ENCODE measurements at places on chromosomes 2 and 18.

DNA sequence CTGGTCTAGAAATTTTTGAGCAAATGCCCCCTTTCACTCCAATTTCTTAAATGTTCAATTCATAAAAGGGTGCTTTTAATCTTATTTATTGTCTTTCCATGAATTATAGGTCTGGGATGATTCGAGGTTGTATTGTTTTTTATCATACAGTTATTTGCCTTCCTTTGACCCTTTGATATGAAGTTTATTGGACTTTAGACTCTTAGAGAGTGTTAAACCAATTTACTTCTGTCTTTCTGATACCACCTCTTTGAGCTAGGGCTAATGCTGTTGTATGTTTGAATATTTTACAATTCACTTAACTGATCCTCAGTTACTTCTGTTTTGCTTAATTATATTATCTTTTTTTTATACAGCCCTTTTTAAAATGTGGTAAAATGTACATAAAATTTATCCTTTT is 89.6 kb upstream of the CYP20A1 start:
- no peak for DNase-seq

GRCh38 chr18:22367303-22367702 is 50.4 kb downstream of the CTAGE1 start:
- DNase-seq = no peak

DNA sequence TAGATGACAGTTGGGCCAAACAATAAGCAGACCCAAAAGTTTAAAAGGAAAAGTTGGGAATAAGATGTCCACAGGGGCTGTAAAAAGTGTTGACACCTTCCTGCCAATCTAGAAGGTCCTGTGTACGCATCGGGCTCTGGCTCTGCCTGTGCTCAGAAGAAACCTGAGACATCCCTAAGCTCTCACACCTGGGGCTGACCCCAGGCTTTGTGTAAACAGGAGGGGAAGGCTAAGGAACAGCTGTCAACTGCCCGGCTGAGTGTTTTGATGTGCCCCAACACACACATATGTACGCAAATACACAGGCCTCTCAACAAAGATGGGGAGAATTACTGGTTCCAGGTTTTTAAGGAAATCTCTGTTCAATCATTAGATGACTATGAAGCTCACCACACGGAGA is 59.5 kb downstream of the TMEM131 start:
- DNase-seq = no peak

DNA sequence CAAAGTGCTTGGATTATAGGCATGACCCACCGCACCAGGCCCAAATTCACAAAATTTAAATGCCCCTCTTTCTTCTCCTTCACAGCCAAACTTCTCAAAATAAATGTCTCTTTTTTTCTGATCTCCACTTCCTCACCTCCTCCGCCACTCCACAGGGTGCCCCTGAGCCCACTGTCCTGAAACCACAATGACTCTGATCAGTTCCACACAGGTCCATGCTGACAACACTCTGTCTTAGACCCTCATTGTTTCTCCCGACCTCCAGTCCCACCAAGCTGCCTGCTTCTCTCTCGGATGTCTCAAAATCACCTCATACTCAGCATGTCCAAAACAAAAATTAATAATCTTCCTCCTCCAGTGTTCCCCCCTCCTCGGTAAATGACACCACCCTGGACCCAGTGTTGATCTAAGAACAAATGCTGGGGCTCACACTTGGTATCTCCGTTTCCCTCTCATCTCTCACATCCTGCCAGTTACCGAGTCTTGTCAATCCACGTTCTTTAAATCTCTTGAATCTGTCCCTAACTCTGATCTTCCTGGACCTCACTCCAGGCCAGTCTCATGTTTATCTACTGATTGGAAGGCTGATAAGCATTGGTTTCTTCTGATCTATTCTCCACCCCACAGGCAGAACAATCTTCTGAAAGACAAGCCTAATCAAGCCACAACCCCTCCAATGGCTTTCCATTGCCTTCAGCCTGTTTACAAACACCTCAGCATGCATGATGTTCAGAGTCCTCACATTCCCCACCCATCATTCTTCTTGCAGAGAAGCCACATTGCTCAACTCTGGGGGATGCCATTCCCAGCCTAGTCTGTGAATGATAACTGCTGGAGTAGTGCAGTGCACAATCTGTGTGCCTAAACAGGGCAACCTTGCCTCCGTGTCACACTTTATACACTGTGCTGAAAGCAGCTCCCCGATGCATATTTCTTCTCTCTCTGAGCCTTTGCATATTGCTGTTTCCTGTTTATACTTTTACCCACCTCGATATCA is 12.4 kb upstream of the ANKRD44 start:
- DNase-seq = no peak

DNA sequence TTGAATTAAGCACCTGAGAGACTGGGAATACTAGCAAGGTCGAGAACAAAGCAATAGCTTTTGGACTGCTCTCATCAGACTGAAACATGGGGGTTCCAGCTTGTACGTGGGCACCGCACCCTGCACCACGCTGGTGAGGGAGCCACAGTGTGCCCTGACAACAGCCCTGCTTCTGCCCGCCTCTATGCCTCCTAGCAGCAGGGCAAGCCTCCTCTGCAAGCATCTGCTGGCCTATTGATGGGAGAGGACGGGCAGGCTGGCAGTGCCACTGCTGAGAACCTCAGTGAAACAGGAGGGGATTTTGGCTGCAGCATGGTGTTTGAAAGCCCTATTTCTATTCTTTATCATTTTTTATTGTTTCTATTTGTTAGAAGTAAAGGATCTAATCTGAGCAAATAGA is 146.1 kb upstream of the OTOS start:
- DNase-seq = no peak

- DNase-seq = no peak
These were observed 251.4 kb downstream of the KLHL29 start for GRCh38 chr2:23636426-23636825.

DNA sequence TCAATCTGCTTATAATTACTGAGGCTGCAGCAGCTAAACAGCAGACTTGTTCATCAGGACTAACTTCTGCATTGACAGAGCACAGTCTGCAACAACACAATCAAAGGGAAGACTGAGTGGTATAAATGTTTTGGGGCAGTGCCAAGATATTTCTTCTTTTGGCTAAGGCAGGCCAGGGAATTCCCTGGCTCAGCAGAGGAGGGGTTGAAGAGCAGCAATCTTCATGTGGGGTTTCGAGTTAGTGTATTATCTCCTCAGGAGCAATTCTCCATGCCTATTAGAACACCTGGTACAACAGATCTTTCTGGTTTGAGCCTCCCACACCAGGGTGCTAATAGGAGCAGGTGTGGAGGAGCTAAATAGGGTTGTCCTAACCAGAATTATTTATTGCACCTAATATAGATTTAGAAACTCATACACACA is 103.0 kb upstream of the STK17B start:
- DNase-seq = peak; percentile 27

GRCh38 chr18:57803103-57803969 is at the start of gene ATP8B1:
ATP8B1 (minus strand) TSS chr18:57803315; CDS start chr18:57731807, 71,508 bp downstream.
- DNase-seq = no peak

- DNase-seq = peak; percentile 64
These were observed 258 bp downstream of the MGAT4A start for GRCh38 chr2:98730707-98731040.

DNA sequence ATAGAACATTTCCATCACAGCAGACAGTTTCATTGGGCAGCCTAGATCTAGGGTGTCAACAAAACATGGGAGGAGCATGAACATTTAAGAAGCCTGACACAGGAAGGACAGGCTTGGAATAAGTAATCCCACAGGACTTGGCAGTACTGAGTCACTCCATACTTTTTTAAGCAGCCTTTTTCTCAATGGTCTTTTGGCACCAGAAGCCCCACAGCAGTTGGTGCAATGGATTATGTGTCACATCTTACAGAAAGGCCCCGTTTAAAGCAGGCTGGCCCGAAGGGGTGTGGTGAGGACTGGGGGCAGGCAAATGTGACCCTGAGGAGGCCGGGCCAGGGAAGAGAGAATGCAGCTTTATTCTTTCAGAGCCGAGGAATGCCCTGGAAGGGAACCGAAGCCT is 26.6 kb downstream of the SPTBN1 start:
- DNase-seq = no peak

DNA sequence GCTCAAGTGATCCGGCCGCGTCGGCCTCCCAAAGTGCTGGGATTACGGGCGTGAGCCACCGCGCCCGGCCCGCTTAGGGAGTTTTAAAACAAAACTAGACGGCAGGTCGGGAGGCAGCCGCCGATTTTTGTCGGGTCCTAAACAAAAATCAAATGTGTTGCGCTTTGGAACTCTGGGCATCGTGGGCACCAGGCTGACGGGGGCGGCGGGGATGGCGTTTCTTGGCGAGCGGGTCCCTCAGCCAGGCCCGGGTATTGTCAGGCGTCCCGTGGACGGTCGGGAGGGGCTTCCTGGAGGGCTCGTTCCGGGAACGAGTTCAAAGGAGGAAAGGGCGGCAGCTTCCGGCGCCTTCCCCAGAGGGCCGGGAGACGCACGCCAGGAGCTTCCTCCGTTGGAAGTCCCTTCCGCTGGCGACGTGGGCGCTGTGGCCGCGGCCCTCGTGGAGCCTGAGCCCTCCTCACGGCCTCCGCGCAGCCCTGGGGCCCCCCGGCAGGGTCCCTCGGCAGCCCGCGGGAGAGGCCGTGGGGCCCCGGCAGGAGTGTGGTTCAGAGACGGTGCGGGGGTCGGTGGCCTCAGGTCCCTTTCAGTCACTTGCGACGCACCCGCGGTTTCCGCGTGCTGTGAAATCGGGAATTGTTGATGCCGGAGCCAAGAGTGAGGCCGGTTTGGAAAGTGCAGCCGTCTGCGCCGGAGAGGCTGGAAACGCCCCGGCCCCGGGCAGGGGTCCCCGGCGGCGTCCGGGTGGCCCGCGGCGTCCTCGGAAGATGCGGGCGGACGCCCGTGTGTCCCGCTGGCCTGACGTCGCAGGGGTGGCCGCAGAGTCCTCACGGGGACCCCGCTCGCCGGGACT is 59.3 kb downstream of the EMILIN2 start:
- DNase-seq = peak; percentile 23

DNA sequence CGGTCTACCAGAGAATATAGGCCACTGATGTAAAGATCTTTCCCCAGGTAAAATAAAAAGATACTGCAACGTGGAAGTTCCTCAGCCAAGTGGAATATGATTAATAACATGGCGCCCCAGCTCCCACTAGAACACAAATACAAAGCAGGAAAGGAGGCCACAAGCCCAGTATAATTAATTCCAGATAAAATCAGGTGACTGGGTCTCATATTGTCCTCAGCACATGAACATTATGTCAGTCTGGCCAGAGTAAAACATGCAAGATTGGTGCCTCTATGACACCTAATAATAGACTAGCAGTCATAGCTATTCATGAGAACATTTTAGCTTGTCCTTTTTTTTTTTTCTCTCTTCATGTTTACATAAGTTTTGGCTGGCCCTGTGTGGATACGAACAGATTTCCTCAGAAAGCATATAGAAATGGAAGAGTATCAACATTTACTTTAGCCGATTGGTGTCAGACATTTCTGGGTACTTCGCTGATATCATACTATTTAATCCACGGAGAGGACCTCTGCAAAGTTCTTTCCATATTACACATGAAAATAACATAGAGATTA is 523.8 kb upstream of the SETBP1 start:
- DNase-seq = no peak

DNA sequence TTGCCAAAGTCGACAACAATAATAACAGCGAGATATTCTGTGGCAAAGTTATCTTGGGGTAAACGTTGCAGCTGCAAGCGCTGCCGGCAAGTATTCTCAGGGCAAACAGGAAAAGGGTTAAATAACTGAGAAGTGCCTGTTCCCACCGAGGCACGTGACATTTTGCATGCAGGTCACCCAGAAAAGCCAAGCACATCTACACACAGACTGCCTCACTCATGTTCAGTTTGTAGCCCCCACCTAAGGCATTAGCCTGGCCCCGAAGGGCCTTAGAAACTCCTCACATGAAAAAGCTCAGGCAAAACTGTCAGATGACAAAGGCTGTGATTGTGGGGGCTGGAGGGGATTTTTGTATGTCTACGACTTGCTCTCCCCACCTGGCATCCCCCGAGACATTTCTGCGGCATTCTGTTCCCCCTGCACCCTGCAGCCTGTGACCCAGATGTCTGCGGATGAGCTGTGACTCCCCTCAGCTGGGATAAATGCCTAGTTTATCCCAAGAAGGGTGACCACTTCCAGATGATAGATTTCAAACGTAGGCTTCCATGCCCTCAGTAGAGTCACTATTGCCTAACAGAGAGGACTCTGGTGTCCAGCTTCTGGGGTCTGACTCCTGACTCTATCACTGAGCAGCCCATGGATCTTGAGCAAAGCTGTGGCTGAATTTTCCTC is 215.2 kb upstream of the SIX2 start:
- DNase-seq = no peak

GRCh38 chr2:206993964-206994363 is 54.6 kb downstream of the CPO start:
- DNase-seq = no peak

- DNase-seq = no peak
These were observed 15.7 kb downstream of the CCL20 start for GRCh38 chr2:227829337-227829736.

- DNase-seq = no peak
These were observed 57.5 kb downstream of the MIB1 start for GRCh38 chr18:21798126-21798525.

DNA sequence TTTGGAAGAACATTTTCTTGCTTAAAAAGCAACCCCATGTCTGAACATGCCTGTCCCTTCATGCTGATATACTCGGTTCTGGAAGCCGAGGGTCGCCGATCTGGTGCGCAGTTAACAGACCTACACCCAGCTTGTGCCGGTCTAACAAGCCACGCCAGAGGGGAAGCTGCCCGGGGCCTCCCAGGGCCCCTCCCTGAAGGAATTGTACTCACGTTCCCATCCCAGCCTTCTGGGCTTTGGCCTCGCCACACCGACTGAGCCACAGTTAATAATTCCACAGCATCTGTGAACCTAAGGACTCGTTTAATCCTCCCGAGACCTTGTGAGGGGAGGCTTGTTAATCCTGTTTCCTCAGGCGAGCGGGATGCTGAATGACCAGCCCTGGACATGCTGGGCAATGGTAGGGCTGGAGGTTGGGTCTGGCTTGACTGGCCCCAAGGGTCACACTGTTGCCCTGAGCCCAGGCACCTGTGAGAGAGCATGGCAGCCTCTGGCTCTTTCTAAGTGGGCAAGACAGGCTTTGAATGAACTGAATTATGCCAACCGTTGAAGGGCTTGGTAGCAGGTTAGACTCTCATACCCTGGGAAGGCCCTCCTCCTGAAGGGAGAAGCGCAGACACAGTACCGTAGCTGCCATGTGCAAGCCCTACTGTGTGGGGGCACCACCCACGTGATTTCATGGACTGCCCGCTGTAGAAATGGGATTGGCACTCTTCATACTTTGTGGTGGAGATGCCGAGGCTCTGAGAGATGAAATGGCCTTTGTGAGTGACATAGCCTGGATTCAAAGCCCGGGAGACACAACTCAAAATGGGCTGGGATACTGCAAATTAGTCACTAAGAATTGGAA is 27.9 kb upstream of the ODC1 start:
- DNase-seq = no peak

DNA sequence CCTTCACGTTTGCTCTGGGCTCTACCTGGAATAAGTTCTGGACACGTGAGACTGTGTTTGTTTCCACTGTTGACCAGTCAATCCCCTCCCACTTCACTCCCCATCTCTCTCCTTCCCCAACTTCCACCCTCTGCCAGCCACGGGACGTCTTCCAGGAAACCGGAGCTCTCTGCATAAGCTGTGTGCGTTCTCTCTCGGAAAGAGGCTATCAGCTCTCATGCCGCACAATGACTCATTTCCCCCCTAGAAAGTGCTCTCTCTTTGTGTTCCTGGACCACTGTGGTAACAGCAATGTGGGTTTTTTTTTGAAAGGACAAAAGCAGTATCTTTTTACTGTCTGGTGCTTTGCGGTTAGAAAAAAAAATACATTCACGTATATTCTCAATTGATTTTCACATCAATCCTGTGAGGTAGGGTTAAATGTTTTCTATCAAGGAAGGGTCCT is 10.2 kb downstream of the PROKR1 start:
- no peak for DNase-seq

- no peak for DNase-seq
These were observed 115.4 kb downstream of the MCFD2 start for GRCh38 chr2:46800218-46800617.
